Common myeloid progenitor, CD34-positive (primary cell): ENCODE measurements at places on chromosomes 13 and 19.
A peak's percentile ranks its signal among the peaks of the same experiment; 100 is the strongest.

DNA sequence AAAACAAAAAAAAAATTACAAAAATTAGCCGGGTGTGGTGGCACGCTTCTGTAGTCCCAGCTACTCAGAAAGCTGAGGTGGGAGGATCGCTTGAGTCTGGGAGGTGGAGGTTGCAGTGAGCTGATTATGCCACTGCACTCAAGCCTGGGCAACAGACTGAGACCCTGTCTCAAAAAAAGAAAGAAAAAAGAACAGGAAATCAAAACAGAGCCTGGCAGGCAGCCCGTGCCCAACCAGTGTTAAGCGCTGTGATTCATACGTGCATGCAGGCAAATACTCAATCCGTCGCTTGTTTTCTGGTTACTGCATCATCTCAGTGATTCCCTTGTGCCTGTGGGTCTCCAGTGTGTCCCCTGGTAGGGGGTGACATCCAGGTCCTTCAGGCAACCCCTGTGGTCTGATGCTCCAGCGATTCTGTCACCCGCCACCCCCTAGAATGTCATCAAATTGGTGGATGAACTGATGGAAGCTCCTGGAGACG, 18.1 kb downstream of the DDX39A start:
- no peak for DNase-seq

- DNase-seq = no peak
Observed at GRCh38 chr19:20367811-20368294, 197.7 kb downstream of the ZNF737 start.

- DNase-seq = no peak
Observed at GRCh38 chr19:38869160-38869835, 8.8 kb downstream of the RINL start.

DNA sequence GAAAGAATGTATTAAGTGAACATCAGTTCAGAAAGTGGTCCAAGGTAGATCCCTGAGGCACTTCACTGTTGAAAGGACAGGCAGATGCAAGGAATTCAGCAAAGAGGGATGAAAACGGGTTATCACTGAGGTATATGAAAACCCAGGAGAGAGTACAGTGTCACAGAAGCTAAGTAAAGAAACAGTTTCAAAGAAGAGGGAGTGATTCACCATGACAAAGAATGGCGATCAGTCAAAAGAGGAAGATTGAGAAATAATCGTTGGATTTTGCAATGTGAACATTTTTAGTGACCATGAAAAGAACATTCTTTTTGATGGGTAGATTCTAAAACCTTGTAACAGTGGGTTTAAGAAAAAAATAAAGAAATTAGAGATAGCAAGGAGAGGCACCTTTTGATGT, 99.3 kb downstream of the EPSTI1 start:
- DNase-seq = no peak

GRCh38 chr19:54804101-54804500, 691 bp downstream of the KIR2DL4 start:
- DNase-seq = no peak

- no peak for DNase-seq
Observed at GRCh38 chr19:55704494-55705245, 29.6 kb downstream of the EPN1 start.

DNA sequence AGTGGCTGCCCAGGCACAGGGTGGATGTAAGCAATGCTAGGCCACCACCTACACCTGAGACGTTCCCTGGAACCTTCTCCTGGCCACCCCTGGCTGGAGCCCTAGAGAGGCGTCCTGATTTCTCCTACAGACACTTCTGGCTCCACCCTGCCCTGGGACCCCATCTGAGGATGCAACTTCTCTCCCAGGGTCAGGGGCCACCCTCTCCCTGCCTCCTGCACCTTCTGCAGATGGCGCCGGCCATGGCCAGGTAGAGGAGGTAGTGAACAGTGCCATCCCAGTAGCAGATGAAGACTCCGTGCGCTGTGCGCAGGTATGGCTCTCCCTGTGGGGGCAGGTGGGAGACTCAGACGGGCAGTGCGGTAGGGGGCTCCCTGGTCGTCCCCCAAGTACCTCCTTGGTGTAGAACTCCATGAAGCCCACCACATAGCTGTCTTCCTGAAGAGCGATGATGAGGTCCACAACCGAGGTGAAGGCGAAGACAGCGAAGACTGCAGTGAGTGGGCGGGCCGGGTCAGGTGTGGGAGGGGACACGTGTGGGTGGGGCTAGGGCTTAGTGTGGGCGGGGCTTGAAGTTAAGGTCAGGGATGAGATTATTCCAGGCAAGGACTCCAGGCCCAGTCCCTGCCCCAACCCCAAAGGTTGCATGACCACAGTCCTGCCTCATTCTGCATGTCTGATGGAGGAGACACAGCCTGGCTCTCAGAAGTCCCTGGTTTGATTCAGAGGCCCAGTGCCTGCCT, 3.0 kb downstream of the TM6SF2 start:
- no peak for DNase-seq

GRCh38 chr13:30690282-30691188, 44.8 kb upstream of the ALOX5AP start:
- no peak for DNase-seq

DNA sequence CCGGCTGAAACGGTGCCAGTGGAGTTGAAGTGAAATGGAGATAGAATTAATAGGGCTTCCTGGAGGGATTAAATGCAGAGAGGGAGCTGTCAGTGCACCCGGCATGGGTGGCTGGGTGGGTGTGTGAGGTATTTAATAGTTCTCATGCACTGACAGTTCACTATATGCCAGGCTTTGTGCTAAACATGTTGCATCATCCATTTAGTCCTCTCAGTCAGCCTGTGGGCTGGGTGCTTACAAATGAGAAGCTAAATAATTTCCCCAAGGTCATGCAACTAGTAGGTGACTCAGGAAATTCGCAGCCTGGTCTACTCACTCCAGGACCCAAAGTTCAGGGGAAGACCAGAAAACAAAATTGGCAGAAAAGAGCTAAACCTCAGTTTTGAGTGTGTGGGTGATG, 63.5 kb upstream of the SPATA13 start:
- DNase-seq = no peak

DNA sequence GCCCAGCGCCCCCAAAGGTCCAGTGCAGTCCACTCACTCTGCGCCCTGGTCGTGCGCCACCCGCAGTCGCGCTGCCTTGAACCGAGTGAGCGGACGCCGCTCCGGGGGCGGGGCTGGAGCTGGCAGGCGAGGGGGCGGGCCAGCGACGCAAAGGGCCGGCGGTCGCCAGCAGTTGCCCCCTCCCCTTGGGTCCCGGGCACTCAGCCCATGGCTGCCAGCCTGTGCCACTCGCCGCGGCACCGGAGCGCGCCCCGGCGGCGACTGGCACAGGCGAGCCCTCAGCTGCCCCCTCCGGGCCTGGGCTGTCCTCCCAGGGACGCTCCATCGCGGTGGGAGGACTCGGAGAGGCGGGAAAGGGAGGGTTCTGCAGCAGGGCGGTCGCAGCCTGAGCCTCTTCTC, at the start of gene S1PR5:
Gene S1PR5 (minus strand): TSS at position 87 of the 399 bp plus-strand sequence. CDS start 2,436 bp downstream, outside the sequence.
- no peak for DNase-seq

DNA sequence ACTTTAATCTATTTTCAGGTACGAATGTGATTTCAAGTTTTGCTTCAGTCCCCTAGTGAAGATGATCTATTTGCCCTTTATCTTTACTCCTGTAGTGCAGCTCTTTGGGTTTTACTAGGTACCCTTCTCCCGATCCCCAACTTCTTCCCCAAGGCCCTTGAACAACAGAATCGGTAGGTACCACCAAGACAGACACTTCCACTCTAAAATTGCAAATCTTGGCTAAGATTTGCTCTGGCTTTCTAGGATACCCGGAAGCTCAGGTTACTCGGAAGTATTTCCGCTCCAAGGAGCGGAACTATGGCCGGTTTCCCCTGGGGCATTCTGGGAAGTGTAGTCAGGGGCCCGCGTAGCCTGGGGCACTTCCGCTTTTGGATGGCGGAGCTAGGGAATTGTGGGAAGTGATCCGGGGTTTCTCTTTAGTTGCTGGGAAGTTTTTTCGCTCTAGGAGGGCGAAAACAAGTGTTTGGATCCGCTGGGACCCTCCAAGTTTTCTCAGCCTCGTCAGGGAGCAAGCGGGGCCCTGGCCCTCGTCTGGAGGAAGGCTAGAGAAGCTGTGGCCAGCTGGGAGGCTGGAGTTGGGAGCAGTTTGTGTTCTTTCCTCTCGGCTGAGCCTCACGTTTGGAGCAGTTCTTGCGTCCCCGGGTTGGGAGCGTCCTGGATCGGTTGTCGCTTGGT, 5.1 kb upstream of the ZNF227 start:
- peak; percentile 86 for DNase-seq

DNA sequence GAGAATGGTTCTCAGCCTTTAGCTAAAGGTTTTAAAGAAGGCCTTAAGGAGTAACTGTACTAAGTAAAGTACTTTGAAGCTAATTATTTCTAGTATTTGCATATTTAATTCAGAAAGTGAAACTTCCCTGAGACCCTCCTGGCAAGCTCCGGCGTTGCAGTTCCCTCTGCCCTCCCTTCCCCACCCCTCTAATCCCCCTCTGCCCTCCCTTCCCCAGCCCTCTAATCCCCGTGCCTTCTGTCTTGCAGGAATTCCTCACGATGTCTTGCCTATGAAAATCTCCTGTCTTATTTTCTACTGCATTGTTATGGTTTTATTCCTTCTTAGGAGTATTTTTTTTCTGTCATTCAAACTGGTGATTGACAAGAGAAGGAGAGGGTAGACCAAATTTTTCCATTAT, 236.9 kb downstream of the COL4A1 start:
- no peak for DNase-seq
